ENCODE measurements at places on chromosomes 12 and 14. TPM values are rescaled to one million over a fixed set of nuclear protein-coding genes. Genes with fewer than 3 reads are reported as not detected.

GRCh38 chr12:4780641-4781611 is 60.7 kb downstream of the GALNT8 start:
- no peak for DNase-seq

OSBPL8 gene
- 73.1 TPM for total RNA-seq

- DNase-seq = no peak
Observed at GRCh38 chr14:71122866-71123565, 215.8 kb downstream of the PCNX1 start.

DNA sequence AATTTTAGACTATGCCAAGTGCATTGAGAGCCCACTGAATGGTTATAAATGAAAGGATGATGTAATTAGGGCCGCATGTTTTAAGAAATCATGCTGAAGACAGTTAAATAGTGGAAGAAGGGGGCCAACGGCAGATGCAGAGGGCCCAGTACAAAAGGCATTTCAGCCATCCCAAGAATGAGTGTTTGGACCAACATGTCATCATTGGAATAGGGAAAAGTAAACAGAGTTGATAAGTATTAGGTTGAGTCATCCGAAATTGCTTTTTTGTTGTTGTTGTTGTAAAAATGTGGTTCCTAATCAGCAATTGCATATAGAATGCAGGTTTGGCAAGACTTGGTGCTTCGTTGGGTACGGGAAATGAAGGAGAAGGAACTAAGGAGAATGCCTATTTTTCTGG is 29.5 kb downstream of the BMP4 start:
- no peak for DNase-seq

THTPA gene
- 8.1 TPM for total RNA-seq

GRCh38 chr14:42929806-42930480 is 1323.3 kb downstream of the LRFN5 start:
- no peak for DNase-seq

DNA sequence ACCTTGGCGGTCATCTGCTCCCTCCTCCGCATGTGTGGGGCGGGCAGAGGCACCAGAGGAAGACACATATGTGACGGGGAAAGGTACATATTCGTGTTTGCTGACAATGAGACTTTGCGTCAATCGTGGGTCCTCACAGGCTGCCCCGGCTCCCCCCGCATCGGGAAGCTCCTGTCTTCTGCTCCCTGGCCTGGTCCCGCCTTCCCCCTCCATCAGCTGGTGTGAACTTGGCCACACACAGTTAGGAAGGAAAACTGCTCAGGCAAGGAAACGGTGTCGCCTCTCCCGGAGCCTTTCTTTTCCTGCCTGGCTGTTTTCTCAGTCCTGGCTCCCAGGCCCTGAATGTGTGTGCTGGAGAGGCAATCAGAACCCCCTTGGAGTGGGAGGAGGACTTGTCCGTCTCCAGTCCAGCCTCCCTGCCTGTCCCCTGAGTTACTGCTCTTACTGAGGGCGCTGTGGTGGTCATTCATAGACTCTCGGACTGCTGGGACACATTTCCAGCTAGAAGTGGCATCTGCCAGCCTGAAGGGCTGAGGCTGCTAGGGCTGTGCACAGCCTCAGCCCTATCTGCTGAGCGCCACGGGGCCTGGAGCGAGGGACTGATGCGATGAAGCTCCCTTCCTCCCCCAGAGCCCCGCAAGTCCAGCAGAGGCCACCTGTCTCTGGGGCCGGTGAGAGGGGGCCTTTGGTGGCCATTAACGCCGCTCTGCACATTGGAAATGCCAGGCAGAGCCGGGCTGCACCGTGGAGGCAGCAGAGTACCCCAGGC is 44.2 kb upstream of the TSPAN9 start:
- no peak for DNase-seq

BATF gene
- 1.1 TPM for total RNA-seq

DNA sequence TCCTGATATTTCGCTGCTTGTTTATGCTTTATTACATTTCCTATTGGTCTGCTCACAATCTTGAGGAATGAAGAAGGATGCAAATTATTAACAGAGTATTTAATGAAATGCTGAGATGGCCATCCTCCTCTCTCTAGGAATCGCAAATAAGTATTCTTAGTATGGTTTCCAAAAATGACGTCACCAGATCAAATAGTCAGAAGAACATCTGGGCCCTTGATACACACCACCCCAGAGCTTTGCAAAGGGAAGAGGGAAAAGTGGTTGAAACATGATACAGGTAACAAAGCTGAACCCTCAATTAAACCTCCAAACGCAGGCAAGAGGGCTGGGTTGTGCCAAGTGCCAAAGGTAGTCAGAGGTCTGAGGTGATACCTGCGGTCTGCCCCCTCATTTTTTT is 107.3 kb downstream of the BCL11B start:
- no peak for DNase-seq

PRICKLE1 gene
- total RNA-seq = 18.9 TPM

LALBA gene
- total RNA-seq = not detected

GRCh38 chr12:48668996-48669395 is 13.0 kb downstream of the KANSL2 start:
- DNase-seq = no peak

GRCh38 chr14:61462566-61463193 is 141.3 kb downstream of the PRKCH start:
- DNase-seq = no peak

DNA sequence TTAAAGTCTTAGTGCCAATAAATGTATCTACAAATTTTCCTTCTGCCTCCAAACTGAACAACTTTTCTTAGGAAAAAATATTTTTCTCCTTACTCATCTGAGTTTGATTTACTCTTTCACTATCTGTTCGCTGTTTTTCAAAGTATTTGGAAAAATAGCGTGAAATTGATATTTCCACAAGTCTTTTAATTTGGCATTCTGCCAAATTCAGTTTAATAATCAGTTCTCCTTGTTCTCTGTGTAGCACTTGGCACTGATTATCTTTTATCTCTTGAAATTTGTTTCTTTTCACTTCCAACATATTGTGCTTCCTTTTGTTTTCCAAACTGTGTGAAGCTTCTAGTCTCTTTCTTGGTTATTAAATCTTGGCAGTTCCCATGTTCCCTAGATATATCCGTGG is 559.8 kb downstream of the RPL10L start:
- no peak for DNase-seq

GRCh38 chr12:100199347-100200149 is 1.1 kb upstream of the ACTR6 start:
- peak; percentile 86 for DNase-seq

DNA sequence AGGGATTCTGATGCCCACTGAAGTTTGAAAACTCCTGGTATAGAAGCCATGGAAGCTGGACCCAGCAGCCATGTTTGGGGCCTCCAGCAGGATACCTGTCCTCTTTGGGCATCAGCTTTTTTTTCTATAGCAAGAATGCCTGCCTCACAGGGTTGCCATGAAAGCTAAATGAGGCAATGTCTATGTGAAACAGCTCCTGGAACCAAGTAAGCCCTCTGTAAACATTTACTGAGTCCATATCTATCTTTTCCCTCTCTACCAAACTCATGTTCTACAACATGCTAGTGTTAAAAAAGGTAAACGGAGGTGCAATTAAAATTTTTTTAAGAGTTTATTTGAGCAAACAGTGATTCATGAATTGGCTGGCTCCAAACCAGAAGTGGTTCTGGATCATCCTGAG is 28.6 kb downstream of the FLVCR2 start:
- DNase-seq = no peak

- no peak for DNase-seq
Observed at GRCh38 chr12:1896964-1897363, 21.5 kb downstream of the CACNA2D4 start.

- DNase-seq = peak; percentile 90
Observed at GRCh38 chr14:98957211-98958047, 314.6 kb downstream of the BCL11B start.

GRCh38 chr12:108807996-108808769 is 49.2 kb downstream of the SSH1 start:
- no peak for DNase-seq

DNA sequence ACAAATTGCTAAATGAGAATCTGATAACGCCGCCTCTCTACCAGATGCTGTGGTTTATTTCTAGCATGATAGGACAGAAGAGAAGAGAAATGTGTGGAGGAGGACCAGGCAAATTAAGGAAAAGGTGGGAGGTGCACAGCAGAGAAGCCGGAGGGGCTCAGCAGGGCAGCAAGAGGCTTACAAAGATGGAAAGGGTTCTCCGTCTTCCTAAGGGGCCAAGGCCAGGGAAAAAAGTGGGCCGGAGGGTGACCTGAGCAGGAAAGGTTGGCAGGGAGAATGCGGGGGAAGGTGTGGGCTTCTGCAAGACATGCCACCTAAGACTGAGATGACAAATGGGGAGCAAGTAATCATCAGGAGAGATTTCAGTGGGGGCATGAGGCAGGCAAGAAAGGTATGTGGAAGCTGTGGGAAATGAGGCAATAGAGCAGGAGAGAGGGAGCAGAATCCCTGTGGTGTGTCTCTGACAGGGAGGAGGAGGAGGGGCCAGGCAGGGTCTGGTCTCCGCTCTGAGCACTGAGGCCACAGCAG is 18.7 kb downstream of the MANSC1 start:
- DNase-seq = no peak

- DNase-seq = no peak
Observed at GRCh38 chr14:104895207-104895785, 29.4 kb upstream of the PLD4 start.

- no peak for DNase-seq
Observed at GRCh38 chr12:124952295-124952694, 36.6 kb downstream of the DHX37 start.

DNA sequence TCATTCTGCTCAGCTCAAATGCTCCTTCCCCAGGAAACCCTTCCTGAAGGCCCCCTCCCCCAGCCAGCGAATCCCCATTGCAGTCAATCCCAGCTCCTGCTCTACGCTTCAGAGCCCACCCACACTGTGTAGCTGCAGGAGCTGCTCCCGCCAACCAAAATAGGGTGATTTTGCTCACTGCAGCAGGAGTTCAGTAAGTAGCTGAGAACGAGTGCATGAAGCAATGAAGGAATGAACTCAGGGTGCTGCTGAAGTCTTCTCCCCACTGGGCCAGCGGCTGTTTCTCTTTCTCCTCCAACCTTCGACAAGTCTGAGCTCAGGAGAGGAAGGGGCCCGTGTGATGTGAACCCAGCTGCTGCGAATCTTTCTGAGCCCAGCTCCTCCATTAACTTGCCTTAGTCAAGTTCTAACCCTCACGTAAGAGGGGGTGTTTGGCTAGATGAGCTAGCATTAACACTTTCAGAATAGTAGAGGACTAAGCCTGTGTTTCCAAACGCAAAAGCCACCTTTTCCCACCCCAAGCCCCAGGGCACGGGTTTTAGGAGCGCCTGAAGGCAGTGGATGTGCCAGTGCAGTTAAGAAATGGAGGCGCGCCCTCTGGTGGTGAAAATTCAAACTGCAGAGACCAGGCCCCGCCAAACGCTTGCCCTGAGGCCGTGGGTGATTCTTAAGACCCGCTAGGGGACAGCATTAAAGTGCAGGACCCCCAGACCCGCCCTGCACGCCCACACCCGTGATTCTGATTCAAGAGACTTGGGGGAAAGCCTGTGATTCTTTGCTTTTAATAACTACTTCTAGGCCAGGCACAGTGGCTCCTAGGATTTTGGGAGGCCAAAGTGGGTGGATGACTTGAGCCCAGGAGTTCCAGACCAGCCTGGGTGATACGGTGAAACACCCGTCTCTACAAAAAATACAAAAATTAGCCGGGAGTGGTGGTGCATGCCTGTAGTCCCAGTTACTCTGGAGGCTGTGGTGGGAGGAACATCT is 11.9 kb upstream of the SERPINA4 start:
- DNase-seq = no peak

DAO gene
- total RNA-seq = not detected

DNA sequence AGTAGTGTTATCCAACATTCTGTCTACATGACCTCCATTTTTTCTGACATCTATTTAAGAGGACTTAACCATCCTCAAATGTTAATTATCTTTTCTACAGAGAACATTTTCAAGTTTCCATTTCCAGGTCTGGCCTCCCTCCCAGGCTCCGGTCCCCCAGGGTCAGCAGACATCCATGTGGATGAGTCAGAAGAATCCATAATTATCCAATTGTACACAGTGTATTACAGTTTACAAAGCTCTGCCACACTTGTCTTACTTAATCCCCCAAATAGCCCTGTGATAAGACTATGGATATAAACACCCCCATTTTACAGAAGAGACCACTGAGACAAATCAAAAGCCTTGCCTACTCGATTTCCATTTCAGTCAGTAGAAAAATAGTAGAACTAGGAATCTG is 65.0 kb downstream of the SLC8A3 start:
- no peak for DNase-seq

SDR9C7 gene
- total RNA-seq = 6.2 TPM

DNA sequence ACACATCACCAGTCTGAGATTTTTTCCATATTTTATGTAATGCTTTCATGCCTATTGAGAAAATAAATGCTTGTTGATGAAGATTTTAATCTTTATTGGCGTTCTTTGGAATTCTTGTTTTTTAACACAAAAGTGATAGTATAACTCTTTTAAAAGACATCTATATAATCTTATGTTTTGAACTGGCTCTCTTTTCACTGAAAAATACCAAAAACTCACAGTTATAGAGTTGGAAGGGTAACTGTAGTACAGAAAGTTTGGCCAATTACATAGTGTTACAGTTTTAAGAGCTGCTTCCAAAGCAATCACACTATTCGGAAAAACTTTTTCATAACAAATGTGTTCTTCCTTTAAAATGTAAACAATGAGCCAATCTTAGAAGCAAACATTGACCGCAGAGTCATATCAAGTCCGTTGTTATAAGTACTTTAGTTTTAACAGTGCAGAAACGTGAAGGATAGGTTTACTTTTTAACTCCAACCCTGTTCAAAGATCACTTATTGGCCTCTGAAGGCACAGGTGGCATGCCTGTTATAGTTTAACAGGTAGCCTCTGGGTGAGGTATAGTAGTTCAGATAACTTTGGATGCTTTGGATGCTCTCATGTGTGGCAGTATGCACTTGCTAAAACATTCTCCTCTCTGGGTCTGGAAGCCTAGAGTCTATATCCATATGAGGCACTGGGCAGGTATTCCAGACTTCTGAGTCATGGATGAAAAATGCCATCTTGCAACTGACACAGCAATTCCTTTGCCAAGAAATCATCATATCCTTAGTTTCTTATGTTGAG is 12.1 kb upstream of the NTN4 start:
- DNase-seq = no peak

OAS1 gene
- 26.8 TPM for total RNA-seq

- DNase-seq = no peak
Observed at GRCh38 chr14:49959822-49960408, 67.0 kb downstream of the ARF6 start.

- DNase-seq = no peak
Observed at GRCh38 chr12:20063116-20063515, 305.2 kb upstream of the PDE3A start.

DNA sequence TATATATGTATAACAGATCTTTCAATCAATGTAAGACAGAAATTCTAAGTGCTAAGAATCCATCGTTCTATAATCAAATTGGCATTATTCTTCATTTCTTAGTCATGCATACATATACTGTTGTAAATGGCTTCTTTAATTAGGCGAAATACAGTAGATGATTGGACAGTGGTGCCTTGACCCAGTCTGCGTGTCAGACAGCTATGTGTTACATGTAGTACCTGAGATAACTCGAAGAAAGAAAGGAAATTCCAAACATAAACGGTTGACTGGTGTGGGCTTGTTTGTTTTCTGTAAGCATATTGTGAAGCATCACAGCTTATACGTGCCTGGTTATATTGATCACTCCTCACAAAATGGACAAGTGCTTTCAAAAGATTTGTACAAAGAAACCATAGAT is 210.5 kb downstream of the ETNK1 start:
- DNase-seq = no peak
